ENCODE measurements at places on chromosomes 2 and 18.

DNA sequence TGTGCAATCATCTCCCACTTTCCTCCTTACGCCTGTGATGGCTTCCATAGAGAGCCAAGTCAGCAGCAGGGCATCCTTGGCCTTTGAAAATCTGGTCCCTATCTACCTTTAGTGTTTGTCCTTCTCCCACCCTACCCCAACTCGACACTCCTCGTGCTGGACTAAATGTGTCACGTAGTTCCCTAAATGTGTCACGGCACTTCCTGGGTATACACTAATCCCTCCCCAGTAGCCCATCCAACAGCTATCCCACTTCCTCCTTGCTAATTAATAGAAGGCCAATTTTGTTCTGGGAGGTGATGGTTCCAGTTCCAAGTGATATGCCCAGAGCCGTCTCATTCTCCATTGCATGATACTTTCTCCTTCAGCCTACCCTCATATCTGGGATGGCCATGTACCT lies 36.5 kb upstream of the ZFP36L2 start:
- no peak for ATAC-seq

DNA sequence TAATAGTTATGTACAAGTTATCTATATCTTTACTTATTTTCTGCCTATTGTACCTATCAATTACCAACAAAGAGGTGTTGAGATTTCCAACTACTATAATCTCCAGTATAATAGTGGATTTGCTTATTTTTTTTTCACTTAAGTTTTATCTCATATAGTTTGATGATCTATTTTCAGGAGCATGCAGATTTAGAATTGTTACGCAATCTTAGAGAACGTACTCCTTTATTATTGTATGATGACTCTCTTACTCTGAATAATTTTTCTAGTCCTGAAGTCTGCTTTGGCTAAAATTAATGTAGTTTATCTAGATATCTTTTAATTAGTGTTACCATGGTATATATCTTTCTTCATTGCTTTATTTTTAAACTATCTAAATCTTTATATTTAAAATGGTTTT lies 205.2 kb downstream of the SCG2 start:
- ATAC-seq: no peak

DNA sequence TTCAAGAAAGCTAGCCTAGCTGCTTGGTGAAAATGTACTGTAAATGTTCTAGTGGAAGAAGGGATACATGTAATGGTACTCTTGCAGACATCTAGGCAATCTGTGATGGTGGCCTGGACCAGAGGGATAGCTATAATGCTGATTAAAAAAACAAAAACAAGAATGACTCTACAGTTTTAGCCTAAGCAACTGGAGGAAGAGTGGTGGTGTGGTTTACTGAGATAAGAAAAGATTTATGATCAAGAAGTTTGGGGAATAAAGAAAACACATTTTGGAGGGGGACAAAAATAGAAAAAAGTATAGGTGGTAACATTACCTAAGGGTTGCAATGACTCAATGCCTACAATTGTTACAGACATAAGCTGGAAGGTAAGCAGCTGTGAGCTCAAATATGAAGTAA lies 1080.7 kb upstream of the CELF4 start:
- no peak for ATAC-seq

GRCh38 chr2:156476850-156477206 lies 40.6 kb downstream of the GPD2 start:
- no peak for ATAC-seq

- ATAC-seq: no peak
These were observed 12.7 kb upstream of the GNAL start for GRCh38 chr18:11676386-11676785.

- ATAC-seq: no peak
These were observed 217.7 kb downstream of the SH3RF3 start for GRCh38 chr2:109346601-109347228.

DNA sequence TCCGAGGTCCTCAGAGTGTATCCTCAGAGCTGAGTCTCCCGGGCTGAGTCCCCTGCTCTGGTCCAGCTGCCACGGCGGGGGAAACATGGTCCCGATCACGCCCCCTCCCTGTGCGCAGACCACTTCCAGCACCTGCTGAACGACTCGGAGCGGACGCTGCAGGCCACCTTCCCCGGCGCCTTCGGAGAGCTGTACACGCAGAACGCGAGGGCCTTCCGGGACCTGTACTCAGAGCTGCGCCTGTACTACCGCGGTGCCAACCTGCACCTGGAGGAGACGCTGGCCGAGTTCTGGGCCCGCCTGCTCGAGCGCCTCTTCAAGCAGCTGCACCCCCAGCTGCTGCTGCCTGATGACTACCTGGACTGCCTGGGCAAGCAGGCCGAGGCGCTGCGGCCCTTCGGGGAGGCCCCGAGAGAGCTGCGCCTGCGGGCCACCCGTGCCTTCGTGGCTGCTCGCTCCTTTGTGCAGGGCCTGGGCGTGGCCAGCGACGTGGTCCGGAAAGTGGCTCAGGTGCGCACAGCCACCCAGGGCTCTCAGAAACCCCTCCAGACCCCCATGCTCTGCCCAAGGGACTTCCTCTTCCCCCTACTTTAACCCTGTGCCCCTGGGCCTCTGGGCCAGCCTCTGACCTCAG lies 26.7 kb downstream of the GPC1 start:
- no peak for ATAC-seq

- ATAC-seq: no peak
These were observed 11.4 kb upstream of the DTNB start for GRCh38 chr2:25684577-25685473.

DNA sequence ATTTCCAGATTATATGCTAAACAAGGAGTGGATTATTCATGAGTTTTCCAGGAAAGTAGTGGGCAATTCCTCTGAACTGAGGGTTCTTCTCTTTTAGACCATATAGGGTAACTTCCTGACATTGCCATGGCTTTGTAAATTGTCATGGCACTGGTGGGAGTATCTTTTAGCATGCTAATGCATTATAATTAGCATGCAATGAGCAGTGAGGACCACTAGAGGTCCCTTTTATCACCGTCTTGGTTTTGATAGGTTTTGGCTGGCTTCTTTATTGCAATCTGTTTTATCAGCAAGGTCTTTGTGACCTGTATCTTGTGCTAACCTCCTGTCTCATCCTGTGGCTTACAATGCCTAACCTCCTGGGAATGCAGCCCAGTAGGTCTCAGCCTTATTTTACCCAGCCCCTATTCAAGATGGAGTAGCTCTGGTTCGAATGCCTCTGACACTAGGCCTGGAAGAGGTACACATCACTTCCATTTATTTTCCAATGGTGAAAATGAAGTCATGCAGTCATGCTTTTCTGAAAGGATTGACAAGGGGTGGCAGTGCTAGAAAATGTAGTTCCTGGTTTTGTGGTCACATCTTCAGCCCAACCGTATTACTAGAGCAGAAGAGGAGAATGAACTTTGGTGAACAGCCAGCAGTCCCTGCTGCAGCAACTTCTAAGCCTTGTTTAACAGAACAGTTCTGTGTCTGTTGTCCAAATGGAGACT lies 26.6 kb upstream of the ITGA4 start:
- no peak for ATAC-seq

- no peak for ATAC-seq
These were observed 120.3 kb downstream of the FAM161A start for GRCh38 chr2:61733563-61733962.

DNA sequence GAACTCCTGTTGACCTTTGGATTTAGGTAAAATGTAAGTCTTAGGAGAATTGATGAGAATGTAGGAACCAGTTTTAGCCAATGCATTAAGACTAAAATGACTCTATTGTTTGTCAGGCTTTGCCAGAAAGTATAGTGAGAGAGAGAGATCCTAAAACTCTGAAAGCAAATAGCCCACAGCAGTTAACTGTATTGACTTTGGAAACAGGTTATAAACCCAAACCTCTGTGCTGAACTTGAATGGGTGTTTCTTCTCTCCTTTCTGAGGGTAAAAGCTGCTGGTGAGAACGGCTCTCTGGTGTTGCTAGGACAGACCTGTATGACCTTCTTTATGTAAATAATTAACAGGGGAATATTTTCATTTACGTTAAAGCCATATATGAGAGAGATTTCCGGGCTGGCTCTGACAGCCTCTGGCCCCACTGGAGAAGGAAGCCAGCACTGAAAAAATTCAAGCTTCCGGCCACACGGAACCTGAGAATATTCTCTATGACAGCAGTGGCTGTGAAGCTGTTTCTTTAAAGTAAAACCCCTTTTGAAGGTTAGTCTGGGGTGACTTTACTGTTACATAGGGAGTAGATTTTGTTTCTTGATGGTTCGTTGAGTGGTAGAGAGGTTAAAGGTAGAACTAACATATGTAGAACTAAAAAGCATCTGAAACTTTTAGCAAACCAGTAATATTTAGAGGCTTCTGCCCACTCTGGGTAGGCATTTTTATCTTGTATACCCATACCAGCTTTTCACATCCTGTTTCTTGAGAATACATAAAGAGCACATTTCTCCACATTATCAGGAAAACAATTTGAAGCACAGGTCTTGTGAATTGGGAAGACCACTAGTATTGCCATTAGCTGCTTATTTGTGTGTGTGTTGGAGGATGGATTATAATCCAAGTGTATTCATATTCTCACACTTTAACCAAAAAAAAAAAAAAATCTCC lies 123.8 kb downstream of the SPTBN1 start:
- no peak for ATAC-seq

DNA sequence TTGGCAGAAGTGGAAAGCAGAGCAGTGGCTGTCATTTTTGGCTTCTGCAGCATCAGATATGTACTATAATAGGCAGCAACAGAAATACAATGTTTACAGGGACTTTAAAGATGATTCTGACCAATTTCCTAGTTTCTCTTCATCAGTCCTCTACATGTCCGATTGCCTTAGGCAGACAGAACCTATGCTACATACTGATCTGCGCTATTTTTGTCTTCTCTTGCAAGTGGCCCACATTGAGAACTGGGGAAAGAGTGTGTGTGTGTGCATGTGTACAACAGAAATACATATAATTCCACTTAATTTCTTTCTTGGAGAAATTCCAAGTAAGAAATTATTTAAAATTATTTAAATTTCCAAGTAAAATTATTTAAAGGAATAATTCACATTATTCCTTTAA lies 77.1 kb upstream of the CHRNA1 start:
- ATAC-seq: no peak

GRCh38 chr2:168180914-168181313 lies 66.5 kb downstream of the STK39 start:
- ATAC-seq: no peak
